ENCODE measurements at places on chromosomes 5 and 9.

- no peak for DNase-seq
Measured at GRCh38 chr5:78821536-78822021, 163.5 kb downstream of the ARSB start.

- no peak for DNase-seq
Measured at GRCh38 chr5:107985144-107985543, 314.4 kb upstream of the EFNA5 start.

DNA sequence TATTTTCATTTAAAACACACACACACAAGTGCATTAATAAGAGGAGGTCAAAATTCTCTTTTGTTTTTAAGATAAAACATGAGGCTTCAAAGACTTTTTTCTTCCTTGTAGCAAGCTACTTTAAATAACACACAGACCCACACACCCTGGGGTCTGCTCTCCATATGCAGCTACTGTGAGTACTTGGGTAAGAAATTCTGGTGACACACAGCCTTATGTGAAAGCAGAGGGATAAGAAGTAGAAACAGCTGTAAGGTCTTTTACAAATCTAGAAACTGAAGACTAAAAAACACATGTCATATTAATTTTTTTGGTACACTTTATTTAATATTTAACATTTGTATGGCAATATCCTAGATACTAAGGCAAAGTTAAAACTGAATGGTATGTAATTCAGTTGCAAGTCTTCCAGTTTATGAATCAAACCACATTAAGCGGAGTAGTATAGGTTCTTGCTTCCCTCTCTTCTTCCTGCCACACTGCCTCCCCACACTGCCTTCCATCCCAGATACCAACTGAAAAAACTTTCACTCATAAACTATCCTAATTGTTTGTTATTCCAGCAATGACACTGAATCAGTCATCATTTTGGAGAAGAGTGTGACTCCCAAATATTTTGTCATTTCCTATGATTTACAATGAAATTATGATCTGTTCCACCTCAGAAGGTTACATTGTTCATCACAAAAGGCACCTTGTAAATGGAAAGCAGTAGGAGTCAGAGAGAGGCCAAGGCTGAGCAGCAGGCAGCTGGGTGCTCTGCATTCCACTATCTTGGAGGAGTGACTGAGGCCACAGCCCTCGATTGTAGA, 92.0 kb downstream of the PLCXD3 start:
- DNase-seq = peak; percentile 57

DNA sequence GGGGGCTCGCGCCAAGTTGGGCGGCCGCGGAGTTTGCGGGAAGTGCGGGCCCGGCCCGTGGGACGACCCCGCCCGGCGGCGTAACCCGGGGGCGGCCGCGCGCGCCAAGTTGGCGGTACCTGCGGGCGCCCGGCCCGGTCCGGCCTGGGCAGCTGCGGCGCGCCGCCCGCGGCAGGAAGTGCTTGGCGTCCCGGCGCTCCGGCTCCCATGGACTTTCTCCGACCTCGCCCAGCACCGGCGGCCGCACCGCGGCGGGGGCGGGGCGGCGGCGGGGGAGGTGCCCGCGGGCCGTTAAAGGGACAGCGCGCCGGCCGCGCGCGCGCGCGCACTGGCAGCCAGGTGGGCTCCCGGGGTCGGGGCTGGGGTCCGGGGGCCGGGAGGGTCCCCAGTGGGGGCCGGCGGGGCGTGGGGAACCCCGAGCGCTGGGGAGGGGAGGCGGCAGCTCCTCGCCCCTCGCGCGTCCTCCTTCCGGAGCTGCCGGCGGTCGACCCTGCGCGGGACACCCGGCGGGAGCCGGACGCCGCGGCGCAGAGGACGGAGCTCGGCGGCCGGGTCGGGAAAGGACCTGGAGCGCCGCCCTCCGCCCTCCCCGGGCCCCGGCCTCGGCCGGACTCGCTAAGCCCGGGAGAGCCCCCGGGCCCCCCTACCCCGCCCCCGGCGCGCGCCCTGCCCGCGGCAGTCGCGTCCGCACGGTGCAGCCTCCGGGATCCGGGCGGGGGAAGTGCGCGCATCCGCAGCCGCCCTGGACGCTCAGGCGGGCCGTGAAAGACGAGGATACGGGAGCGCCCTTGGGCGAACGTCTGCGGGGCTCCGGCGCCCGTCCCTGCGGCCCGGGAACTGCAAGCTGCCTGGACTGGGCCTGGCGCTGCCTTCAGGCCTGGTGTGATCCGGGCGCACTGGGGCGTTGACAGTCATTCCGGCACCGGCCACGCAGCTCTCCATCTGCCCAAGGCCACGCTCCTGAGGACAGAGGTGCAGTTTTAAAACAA, at the start of gene NACC2:
TSS of gene NACC2 (minus strand) at position 220 of the 989 bp plus-strand sequence. CDS start 44,768 bp downstream, outside the sequence.
- DNase-seq = peak; percentile 71

- DNase-seq = no peak
Measured at GRCh38 chr9:94824411-94824810, 97.9 kb downstream of the AOPEP start.

- no peak for DNase-seq
Measured at GRCh38 chr5:126884269-126884819, 107.4 kb downstream of the LMNB1 start.

GRCh38 chr9:114928136-114928535, 2.3 kb downstream of the TNFSF8 start:
- no peak for DNase-seq

GRCh38 chr9:84996029-84996428, 326.5 kb downstream of the NTRK2 start:
- DNase-seq = no peak

- DNase-seq = no peak
Measured at GRCh38 chr5:41600731-41601130, 90.3 kb upstream of the PLCXD3 start.

- no peak for DNase-seq
Measured at GRCh38 chr9:79007701-79008483, 563.9 kb upstream of the TLE4 start.

GRCh38 chr9:126420643-126421564, 94.3 kb downstream of the MVB12B start:
- no peak for DNase-seq

DNA sequence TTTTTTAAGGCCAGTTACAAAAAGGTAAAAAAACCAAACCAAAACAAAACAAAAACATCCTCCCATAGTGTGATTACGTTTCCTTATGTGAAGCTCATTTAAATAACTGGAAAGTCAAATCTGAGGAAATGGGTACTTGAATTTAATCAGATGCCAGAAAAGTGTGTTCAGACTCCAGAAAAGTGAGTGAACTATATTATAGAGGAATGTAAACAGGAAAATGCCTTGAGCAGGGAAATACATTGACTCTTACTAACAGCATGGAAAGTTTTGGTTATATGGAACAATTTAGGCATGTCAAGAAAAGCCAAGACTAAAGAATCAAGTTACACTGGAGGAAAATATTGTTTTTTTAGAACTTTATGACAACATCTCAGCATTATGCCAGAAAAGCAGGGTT, 37.8 kb upstream of the RNF20 start:
- no peak for DNase-seq

DNA sequence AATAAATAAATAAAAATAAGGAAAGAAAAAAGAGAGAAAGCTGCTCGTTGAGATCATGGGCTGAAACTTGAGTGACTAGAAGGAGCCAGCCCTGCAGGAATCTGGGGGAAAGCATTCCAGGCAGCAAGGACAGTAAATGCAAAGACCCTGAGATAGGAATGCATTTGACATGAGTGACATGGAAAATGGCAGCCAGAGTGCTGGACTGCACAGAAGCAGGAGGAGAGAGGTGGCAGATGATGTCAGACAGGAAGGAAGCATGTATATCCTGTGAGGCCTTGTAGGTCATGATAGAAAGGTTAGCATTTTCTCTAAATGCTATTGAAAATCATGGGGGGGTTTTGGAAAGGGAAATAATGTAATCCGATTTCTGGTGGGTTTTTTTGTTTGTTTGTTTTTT, 29.1 kb downstream of the ADRA1B start:
- no peak for DNase-seq

DNA sequence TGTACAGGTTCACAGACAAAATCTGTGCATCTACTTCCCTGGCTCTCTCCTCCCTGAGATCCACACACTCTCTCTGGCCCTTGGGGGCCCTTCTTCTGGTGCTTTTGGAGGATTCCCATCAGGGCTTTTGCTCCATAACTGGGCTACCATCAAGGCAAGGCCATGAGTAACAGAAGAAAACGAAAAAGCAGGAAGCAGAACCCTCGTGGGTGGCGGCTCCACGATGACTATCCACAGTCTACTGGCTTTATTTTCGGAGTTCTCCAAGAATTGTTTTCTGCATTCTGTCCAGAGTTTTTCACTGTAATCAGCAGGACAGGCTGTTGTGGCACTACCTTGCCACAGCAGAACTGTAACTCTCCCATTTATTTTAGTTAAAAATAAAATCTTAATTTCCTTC, 19.9 kb downstream of the PNPLA7 start:
- no peak for DNase-seq

GRCh38 chr5:149403923-149404745, 25.0 kb upstream of the IL17B start:
- no peak for DNase-seq

DNA sequence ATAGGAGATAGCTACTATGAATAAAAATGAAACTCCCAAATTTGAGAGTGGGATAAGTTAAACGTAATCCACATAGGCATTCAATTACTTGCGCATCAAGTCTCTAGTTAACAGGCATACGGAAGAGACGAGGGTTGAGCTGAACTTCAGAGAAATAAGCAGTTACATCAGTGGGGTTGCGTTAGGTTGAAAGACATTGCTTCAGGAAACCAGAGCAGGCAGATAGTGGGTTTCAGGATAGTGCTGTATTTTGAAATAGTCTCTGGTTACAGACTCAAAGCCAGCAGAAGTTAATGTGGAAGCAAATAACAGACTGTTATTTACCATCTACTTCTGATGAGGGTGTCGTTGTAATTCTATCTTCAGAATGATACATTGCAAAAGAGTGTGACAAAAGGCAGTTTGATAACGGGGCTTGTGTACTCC, 533.4 kb downstream of the PDE4D start:
- peak; percentile 3 for DNase-seq

GRCh38 chr9:133708246-133709014, 29.7 kb downstream of the SARDH start:
- DNase-seq = no peak

GRCh38 chr5:72463449-72464052, 43.7 kb downstream of the ZNF366 start:
- peak; percentile 38 for DNase-seq

GRCh38 chr5:66967102-66967501, 229.5 kb downstream of the CD180 start:
- no peak for DNase-seq

- peak; percentile 65 for DNase-seq
Measured at GRCh38 chr5:93587597-93588351, 4.8 kb downstream of the NR2F1 start.

GRCh38 chr9:137266585-137267453, 10.7 kb upstream of the TOR4A start:
- no peak for DNase-seq

DNA sequence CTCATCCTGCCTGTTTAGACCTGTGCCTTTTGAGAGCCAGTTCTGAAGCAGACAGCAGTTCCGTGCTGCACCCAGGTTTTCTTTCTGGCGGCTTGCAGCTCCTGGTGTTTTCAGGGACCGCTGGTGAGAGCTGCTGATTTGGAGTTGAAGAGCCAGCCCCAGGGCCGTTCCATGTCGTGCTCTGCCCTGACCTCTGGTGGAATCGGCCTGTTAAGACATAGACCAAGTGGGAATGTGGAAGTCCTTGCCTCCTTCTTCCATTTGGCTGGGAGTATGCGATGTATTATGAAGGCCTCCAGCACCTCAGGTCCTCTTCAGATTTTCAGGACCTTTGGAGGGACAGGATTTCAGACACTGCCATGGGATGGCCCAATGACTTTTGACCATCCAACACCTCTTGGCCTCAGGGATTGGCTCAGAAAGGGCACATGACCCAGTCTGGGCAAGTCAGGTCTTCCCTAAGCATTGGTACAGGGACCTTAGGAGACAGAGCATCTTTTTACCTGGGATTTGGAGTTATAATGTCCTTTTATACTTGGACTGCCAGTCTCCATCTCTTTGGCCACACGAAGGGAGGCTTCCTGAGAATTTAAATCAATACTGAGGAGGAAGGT, 136.1 kb upstream of the CLINT1 start:
- DNase-seq = peak; percentile 92

DNA sequence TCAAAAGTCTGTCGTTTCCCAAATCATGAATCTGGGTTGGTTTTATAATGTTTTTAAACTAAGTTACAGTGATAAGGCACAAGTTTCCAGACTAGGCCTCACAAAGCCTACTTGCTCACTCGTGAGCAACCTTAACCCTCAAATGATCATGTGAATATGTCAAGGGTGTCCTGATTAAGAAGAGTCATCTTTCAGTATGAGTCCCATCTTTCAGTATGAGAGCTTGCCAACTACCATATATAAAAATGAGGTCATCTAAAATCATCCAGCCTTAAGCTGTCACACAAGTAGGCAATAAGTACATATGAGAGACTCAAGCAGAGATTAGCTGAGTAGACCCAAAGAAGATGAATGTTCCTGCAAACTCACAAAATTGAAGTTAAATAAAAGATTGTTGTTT, 668.4 kb upstream of the FAM174A start:
- DNase-seq = no peak

GRCh38 chr5:124662181-124662781, 84.2 kb downstream of the ZNF608 start:
- DNase-seq = peak; percentile 45

- DNase-seq = no peak
Measured at GRCh38 chr9:116232424-116233159, 79.0 kb downstream of the PAPPA start.

- DNase-seq = no peak
Measured at GRCh38 chr5:168720575-168720974, 141.4 kb upstream of the PANK3 start.

GRCh38 chr9:72864327-72864726, 88.5 kb downstream of the ALDH1A1 start:
- no peak for DNase-seq

DNA sequence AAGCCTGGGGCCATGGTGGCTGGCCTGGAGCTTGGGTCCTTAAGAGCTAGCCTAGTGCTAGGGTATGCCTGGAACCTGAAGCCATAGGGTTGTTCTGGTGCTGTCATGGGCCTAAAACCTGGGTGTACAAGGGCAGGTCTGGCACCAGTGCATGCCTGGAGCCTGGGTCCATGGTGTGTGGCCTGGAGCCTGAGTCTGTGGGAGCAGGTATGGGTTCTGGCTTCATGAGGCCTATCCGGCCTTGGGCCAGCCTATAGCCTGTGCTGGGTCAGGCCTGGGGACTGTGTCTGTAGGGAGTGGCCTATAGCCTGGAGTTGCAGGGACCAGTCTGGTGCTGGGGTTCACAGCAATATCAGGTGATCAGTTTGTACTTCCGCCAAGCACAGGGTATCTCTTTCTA, 347.2 kb upstream of the MEF2C start:
- DNase-seq = no peak

- DNase-seq = no peak
Measured at GRCh38 chr9:90365666-90366065, 277.0 kb downstream of the DIRAS2 start.

Measured in GM23338 (cell line).